Stimulated activated CD4-positive, alpha-beta T cell treated with anti-CD3 and anti-CD28 coated beads, Interleukin-12 subunit alpha, Interleukin-12 subunit beta, amount 100 ng/mL, for 24 hours (primary cell): ENCODE measurements at places on chromosomes 12 and 14.

DNA sequence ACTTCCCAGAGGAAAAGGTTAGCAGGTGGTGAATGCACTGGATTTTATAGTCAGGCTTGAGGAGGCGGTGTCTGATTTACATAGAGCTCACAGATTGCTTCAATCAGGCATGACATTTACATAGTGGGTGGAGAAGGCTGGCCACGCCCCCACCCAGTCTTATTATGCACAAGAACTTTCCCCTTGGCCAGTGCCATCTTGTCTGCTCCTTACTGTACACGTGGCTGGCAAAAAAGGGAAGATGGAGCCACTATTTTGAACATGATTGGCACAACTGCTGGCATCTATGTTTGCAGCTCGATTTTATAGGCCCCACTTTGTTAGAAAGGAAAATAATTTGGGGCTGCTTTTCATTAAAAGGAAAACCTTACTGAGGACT is 10.9 kb upstream of the LGMN start:
- DNase-seq, result no peak

DNA sequence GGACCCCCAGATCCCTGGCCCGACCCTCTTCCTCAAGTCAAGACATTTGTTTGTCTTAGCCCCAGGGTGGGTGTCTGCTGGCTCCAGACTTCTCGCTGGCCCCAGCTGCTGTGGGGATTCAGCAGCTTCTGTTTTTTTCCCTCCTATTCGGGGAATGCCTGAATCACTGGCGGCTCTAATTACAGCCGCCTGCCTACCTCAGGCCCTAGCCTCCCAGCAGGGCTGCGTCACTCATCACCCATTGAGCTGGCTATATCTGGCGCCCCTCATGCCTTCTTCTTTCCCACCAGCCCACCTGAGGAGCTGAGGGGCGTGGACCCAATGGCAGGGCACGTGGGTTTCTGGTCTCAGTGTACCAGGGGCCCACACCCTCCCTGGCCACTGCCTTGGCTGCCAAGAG is 10.1 kb downstream of the KRT80 start:
- DNase-seq, result no peak

- no peak for DNase-seq
Measured at GRCh38 chr12:88241862-88242570, 99.9 kb downstream of the TMTC3 start.

- no peak for DNase-seq
Measured at GRCh38 chr12:113119980-113120669, 15.4 kb downstream of the RASAL1 start.

DNA sequence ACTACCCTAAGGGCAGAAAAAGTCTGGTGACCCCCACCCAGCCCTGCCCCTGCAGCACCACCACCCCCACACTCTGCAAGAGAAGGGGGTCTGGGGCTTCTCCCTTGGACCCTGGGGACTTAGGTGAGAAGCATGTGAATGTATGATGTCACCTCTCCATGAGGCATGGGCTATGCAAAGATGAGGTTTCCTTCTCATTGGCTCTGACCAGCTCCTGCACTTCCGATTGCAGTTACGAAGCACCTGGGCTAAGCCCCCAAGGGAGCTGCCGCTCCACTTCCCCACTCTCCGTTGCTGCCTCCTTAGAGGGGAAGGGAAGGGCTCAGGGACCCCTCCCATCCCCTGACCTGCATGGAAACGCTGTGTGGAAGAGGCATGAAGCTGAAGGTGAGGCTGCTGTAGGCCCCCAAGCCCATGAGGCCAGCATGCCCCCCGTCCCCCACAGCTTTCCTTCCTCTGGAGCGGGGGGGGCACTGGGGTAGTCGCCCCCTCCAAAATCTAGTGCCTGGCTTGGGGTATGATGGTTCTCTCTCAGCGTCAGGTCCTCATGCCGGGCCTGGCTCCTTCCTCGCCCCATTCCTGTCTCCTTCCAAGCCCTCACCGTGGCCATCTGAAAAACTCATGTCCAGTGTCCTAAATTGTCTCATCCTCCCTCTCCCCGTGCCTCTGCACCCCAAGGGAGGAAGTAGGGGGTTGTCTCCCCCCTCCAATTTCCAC is 5.5 kb upstream of the DDX23 start:
- no peak for DNase-seq

GRCh38 chr12:131589221-131589897 is 121.5 kb upstream of the SFSWAP start:
- DNase-seq, result no peak

DNA sequence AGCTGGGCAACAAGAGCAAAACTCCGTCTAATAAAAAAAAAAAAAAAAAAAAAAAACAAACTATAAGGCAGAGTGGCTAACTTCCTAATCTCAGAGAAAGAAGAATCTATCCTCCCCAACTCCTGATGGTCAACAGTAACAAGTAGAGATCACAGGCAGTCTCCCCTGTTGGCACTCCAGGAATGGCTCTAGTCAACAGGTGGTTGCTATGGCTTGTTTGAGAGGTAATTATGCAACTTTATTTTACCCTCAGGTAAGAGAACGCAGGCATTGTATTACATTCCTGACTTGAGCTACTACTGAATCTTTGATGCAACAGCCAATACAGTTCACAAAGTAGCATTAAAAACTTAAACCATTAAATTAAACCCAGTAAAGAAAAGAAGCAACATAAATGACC is 180.3 kb downstream of the DICER1 start:
- no peak for DNase-seq

- no peak for DNase-seq
Measured at GRCh38 chr14:49487238-49487637, 98.9 kb downstream of the RPS29 start.

DNA sequence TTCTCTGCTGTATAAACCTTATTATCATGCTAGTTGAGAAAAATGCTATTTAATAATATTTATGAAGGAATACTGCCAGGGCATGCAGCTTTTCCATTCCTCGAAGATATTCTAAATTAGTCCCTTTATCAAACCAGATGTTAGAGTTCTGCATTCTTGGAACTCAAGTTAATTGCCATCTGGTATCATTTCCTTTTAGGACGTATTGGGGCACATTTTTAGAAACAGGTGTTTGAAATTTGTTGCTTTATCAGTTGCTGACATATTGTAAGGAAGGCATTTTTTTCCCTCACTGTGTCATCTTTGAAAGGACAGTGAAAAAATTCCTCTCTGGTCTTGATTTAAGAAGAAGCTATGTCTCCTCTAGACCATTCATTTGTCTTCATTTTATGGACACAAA is 471.2 kb upstream of the PRICKLE1 start:
- DNase-seq, result no peak

GRCh38 chr12:52850681-52851080 is 1.9 kb upstream of the KRT78 start:
- DNase-seq, result no peak

DNA sequence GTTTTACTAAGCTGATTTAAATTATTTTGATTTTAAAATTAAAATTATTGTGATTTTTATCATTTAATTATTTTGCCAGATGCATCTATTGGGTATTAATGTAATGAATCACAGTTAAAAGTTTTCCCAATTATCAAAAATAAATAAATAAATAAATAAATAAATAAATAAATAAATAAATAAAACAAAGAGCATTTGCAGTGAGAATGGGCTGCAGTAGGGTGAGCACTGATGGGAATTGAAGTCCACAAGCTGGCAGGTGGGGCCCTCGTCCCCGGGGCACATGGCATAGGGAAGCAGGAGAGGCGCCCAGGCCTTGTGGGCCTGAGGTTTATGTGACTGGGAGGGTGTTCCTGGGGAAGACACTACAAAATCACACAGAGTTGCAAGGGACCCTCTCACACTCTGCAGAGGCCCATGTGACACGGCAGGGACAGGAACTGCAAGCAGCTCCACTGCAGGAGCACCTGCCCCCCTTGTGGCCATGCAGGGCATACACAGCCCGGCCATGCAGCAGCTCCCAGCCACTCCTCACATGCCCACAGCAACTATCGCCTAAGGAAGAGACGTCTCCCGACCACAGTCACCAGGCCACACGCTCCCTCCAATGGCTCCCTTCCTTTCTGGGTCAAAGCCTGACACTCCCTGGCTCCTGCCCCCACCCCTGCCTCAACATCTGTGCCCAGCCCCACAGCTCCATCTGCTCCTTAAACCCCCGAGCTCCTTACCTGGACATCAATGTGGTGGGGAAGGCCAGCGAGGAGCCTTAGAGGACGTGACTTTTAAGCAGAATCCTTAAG is 256.3 kb upstream of the SFSWAP start:
- DNase-seq, result peak; percentile 14

DNA sequence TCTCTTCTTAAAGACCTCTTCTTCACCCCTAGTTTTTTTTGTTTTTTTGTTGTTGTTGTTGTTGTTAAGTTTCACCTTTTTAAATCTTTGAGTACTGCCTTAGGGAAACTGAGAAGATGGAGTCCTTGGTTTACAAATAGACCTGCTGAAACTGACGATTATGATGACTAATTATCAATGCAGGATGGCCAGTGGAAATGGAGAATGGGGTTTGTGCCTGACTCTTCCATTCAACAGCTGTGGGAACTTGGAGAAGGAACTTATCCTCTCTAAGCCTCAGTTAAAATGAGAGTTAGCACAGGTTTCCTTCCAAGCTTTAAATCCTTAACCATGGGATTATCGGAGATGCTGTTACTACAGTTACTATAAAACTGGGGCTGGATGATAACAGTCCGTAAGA is 66.7 kb upstream of the PNMA1 start:
- DNase-seq, result no peak

DNA sequence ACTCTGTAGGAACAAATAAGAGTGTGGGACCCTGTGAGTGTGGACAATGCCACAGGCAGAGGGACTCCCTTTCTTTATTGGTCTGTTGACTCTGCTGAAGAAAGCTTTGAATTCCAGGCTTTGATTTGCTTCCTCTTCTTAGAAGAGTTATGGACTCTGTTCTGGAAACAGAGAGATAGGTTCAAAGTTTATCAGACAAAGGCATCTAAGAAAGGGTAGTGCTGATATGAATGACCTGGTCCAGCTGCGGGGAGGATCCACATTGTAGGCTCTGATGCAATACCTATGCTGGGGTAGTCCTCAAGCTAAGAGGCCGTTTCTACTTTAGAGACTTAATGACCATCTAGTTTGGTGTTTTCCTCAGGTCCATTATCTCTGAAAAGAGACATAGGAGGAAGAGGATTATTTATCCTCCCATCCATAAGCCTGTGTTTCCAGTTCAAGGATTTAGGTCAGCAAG is 10.7 kb upstream of the IKZF4 start:
- DNase-seq, result no peak

- DNase-seq, result no peak
Measured at GRCh38 chr14:57274551-57274950, 5.8 kb downstream of the AP5M1 start.

DNA sequence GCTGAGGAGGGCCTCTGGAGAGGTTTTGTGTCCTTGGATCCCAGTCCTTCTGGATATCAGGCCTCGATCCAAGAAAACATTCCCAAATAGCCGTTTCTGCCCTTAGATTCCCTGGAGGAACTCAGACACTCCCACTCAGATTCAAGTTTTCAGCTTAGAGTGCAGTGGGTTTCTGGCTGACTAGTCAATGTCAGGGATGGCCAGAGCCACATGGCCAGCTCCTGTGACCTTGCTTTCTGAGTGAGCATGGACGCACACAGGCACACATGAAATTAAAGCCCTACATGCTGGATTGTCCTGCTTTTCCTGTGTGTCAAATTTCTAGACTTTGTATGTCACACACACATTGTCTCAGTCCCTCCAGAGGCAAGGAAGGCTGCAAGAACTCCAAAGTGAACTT is 86.2 kb downstream of the TNFAIP2 start:
- DNase-seq, result no peak

DNA sequence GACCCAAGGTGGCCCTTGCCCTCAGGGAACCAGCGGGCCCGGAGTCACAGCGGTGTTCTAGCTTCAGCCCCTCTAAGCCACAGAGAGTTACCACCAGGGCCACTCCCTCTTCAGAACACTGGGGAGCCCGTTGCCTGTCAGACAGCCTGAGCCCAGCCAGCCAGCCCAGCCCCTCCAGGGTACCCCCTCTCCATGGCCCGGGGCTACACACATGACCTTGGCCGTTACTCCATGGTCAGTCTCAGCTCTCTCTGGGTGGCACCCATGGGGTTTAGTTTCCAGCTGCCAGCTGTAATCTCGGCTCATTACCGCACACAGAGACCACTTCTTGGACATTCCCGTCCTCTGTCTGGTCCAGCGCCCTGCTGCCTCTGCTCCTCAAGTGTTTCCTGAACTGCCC is 35.0 kb downstream of the PPP2R5C start:
- no peak for DNase-seq

DNA sequence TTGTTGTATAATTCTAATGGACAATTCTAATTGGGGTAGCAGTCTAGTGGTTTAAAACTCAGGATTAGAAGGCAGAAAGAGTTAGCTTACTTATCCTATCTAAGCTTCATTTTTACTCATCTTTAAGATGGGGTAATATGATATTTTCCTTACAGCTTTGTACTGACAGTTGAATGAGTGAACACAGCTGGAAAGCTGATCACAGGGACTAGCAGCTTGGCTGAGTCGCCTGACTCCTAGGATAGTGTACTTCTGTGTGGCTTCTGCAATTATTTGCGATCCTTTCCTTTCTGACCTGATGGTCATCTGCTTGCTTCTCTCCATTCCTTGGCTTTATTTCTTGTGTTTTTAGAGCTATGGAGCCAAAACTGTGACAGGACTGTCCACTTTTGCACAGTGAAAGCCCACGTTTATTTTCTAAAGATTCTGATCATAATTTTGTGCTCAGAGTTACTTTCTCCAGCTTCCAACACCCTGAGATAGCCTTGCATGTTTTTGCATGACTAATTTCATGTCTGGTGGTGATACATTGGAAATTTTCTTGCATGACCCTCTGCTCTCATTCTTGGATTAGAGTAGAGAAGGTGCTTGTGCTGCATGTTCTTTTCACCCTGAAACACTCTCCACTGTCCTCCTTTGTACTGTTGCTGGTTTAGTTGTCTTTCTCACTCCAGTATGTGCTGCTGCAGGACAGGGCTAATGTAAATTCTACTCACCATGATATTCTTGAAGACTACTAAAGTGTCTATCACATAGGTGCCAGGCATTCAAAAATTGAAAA is 377.0 kb upstream of the ATP2B1 start:
- no peak for DNase-seq

GRCh38 chr12:83958997-83959396 is 953.6 kb downstream of the SLC6A15 start:
- DNase-seq, result no peak

- DNase-seq, result no peak
Measured at GRCh38 chr12:57388425-57388824, 42.4 kb downstream of the R3HDM2 start.

GRCh38 chr14:69708586-69709560 is 58.1 kb upstream of the SRSF5 start:
- DNase-seq, result no peak

DNA sequence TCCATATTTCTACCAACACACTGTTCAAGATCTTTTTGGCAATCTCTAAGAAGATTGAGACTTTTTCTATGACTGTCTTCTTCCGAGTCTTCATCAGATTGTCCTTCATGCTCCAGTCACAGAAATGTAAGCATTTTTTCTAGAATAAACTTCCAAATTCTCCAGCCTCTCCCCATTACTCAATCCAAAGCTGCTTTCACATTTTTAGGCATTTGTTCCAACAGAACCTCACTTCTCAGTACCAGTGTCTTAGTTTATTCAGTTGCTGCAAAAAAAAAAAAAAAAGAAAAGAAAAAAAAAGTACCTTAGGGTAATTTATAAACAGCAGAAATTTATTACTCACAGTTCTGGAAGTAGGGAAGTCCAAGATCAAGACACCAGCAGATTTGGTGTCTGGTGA is 290.8 kb upstream of the NOVA1 start:
- no peak for DNase-seq

- no peak for DNase-seq
Measured at GRCh38 chr14:93090826-93091555, 24.7 kb downstream of the ITPK1 start.

- DNase-seq, result no peak
Measured at GRCh38 chr12:52643233-52644077, 8.6 kb downstream of the KRT2 start.
